NCI-H2081 treated with DMSO at 0.1 percent for 48 hours (cell line): ENCODE measurements at places on chromosomes 12 and 14.

GRCh38 chr12:15227004-15227679 is 5.9 kb upstream of the RERG start:
- no peak for DNase-seq

DNA sequence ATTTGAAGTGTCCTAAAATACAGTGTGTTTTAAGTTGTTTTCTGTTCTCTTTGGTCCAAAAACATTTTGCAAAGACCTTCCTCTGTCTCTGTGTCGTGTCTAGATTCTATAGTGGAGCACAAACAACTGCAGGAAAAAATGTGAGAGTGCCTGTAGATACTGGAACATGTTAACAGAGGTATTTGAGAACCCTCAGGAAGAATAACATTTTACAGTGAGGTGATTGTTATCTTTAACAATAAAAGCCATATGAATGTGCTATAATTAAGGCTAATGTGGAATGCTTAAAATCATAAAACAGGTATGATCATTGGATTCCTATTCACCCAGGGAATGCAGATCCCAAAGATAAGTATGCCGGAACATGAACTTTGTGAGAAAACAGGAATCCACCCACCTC is 98.0 kb downstream of the SAMD4A start:
- no peak for DNase-seq

GRCh38 chr14:37591311-37591940 is 3.6 kb downstream of the FOXA1 start:
- DNase-seq = no peak

GRCh38 chr14:38828183-38828827 is 274.7 kb downstream of the SEC23A start:
- no peak for DNase-seq

GRCh38 chr12:52629281-52630007 is 11.1 kb upstream of the KRT73 start:
- DNase-seq = no peak

DNA sequence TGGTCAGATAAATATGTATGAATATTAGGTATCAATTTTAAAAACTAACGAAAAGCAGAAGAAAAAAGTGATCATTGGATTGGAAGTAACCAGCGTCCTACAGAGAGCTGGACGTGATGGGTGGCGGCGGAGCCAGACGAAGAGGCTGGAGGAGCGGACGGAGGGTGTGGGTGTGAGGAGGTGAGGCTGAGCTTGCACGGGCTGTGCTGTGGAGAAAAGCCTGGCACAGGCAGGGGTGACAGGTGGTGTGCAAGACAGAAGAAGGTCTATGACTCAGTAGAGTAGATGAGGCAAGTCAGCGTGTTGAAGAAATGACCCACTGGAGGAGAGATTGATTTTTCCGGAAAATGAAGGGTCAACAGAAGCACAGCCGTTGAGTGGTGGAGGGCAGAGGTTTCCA is 56.4 kb downstream of the FZD10 start:
- no peak for DNase-seq

DNA sequence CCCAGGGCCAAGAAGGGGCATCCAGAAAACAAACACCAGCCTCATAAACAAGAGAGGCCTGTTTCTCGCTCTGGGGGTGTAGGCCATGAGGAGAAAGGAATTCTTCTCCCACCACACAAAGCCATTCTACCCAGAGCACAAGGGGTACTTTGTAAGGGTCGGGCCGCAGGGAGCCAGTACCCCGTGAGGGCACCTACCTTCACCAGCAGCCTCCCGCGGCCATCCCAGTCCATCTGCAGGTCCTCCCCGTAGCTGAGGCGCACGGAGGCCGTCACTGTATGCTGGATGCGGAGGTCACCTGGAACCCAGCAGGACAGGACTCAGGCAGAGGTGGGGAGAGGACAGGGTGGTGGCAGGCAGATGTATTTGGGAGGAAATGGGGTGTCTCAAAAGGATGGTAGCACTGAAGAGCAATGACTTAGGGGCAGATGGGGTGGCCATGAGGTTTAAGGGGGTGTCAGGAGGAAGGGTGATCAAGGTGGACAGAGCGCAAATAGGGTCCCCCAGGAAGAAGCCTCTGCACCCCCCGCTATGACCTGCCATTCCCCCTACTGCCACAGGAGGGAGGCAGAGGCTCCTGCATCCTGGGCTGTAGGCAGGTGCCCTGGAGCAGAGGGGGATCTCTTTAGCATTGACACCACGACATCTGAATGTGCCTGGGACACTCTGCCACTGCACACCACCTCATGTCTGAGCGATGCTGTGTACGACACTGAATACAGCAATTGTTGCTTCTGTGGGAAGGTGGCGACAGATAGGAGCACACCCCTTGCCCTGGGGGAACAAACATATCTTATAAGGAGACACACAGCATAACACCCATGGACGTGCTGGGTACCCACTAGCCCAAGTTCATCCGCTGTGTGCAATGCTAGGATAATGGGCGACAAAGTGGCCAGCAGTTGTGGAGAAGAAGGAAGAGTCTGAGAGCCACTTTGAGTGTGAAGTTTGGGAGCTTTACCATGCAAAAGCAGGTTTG is 61.4 kb downstream of the VWF start:
- no peak for DNase-seq

DNA sequence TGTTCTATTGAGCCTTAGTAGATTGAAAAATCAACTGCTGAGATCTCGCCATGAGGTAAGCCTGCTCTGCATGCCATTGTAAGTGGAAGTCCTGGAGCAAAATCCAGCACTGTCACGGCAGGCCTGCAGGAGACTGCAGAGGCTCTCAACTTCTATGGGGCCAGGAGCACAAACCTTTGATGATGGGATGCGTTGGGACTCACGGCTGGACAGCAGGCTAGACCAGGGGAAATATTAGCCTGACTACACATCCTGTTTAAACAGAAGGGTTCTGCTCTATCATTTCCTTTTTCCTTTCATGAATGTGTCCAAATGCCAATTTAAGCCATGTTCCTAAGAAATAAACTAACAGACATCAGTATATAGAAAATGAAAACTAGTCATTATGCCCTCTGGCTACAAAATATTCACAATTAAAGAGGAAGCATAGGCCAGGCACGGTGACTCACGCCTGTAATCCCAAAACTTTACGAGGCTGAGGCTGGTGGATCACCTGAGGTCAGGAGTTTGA is 33.9 kb upstream of the RASSF8 start:
- no peak for DNase-seq

DNA sequence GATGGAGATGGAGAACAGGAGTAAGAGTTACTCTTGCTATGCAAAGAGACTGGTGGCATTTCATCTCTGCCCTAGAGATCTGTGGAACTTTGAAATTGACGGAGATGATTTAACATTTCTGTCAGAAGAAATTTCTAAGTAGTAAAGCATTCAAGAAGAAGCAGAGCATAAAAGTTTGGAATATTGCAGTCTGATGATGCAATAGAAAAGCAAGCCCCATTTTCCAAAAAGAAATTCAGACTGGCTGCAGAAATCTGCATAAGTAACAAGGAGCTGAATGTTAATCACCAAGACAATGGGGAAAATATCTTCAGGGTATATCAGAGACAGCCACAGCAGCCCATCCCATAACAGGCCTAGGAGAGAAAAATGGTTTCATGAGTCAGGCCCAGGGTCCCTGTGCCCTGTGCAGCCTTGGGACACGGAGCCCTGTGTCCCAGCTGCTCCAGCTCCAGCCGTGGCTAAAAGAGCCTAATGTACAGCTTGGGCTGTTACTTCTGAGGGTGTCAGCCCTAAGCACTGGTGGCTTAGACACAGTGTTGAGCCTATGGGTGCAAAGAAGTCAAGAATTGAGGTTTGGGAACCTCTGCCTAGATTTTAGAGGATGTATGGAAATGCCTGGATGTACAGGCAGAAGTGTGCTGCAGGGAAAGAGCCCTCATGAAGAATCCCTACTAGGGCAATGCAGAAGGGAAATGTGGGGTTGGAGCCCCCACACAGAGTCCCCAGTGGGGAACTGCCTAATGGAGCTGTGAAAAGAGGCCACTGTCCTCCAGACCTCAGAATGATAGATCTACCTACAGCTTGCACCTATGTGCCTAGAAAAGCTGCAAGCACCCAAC is 616.6 kb downstream of the SLC16A7 start:
- DNase-seq = no peak

DNA sequence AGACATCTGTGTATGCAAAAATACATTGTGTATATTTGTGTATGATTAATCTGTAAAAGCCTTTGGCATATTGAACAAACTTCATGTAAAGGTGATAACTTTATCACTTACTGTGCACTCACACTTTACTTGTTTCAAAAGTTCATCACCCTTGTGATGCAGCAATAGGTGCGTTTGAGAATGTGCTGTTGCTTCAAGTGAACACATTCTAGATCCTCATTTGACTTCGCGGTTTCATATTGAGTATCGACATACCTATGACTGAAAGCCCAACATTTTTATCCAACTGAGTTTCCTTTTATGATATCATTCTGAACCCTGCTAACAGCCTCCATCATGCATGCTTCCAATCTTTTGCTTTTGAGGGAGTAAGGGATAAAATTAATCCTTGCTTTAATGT is 1086.9 kb downstream of the TMEM121 start:
- DNase-seq = no peak
